Trophoblast cell (in vitro differentiated cells and primary cell): ENCODE measurements at places on chromosomes 7 and 10.

DNA sequence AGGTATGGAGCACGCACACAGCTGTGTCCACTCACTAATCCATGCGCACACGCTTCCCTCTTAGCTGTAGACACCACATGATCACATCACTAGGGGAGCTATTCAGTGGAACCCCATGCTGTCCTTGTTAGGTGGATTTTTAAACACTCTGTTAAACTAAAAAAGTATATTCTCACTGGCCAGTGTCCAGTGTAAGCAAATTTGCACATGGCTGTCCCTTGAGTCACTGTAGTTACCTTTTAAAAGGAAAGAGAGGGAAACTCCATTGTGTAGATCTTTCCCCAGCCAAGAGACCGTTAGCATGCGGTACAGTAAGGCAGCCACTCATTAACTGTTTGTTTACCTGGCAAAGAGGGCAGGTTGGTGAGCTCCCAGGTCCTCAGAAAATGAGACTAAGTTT, 81.6 kb upstream of the INSYN2A start:
- H3K27ac ChIP-seq, result no peak overlapping the region
- peaks cover 2% of the 10 kb centered on the region for H3K36me3 ChIP-seq
- no peak for DNase-seq
- no peaks in the 10 kb centered on the region for H3K4me1 ChIP-seq
- H3K27me3 ChIP-seq, result no peaks in the 10 kb centered on the region

GRCh38 chr7:149370790-149371189, 90.1 kb downstream of the ZNF777 start:
- peak overlapping the region; percentile 21 for H3K27ac ChIP-seq
- DNase-seq, result peak; percentile 44
- no peaks in the 10 kb centered on the region for H3K36me3 ChIP-seq
- H3K4me1 ChIP-seq, result peaks cover 9% of the 10 kb centered on the region
- no peak overlapping the region for H3K4me3 ChIP-seq

DNA sequence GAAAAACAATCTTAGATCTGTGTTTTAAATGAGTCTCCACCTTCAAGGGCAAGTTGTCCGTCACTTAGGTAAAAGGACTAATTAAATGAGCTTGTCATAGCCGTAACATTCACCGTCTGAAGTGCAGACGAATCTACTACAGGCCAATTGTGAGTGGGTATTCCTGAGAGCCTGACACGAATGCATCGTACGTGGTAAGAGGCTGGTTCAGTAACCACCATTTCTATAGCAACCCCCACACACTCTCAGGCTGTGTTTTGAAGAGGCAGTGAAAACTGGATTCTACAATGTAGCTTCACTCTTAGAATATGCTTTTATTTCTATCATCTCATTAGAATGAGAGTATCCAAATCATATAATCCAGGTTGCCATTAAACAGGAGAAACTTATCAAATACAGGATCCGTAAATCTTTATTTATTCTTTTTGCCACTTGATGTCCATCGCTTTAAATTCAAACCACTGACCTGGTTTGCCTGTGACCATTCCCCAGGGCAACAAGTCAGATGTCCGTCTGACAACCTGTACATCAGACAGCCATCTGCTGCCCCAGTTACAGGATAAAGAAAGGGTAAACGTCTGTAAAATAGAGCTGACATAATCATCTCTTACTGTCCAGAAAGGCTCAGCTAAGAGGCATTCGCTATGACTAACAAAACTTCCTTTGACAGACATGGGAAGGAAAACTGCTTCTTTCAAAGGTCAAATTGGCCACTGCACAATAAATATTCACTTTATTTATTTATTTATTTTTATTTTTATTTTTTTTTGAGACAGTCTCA, 70.3 kb upstream of the NMT2 start:
- H3K27me3 ChIP-seq, result no peaks in the 10 kb centered on the region
- no peak overlapping the region for H3K4me3 ChIP-seq
- no peaks in the 10 kb centered on the region for H3K36me3 ChIP-seq
- no peak for DNase-seq
- H3K27ac ChIP-seq, result no peak overlapping the region
- no peaks in the 10 kb centered on the region for H3K4me1 ChIP-seq

GRCh38 chr7:19708397-19709248, at the start of gene POLR1F:
POLR1F (minus strand) TSS chr7:19709037; CDS start chr7:19709016, 21 bp downstream.
- H3K4me3 ChIP-seq, result peak within 1 kb of the TSS; percentile 100
- H3K4me1 ChIP-seq, result no peaks in the 10 kb centered on the region
- no peaks in the 10 kb centered on the region for H3K27me3 ChIP-seq
- DNase-seq, result peak; percentile 100
- H3K36me3 ChIP-seq, result no peaks in the 10 kb centered on the region

DNA sequence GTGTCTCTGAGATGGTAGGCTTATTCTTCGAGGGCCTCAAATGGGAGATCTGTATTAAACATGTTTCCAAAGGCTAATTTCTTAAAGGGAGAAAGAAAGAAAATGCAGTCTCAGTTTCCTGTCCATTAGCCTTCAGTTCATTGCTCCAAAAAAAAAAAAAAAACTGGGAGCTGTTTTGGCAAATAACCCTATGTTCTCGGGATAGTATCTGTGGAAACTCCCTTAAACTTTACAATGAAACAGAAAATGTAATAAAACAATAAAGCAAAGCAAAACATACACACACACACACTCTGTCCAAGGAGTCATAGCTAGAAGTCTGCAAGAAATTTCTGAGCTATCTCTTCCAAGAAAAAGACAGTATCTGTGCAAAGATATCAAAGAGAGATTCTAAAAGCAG, 172.5 kb upstream of the CELF2 start:
- no peaks in the 10 kb centered on the region for H3K36me3 ChIP-seq
- DNase-seq, result no peak
- H3K27ac ChIP-seq, result no peak overlapping the region
- H3K4me3 ChIP-seq, result no peak overlapping the region
- H3K4me1 ChIP-seq, result no peaks in the 10 kb centered on the region
- no peaks in the 10 kb centered on the region for H3K27me3 ChIP-seq

DNA sequence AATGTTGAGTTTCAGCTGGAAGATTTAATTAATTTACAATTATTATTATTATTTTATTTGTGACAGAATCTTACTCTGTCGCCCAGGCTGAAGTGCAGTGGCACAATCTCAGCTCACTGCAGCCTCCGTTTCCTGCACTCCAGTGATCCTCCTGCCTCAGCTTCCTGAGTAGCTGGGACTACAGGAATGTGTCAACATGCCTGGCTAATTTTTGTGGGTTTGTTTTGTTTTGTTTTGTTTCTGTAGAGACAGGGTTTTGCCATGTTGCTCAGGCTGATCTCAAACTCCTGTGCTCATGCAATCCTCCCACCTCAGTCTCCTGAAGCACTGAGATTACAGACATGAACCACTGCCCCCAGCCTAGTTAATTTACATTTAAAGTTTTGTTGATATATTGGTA, 93.8 kb upstream of the MEOX2 start:
- no peak overlapping the region for H3K27ac ChIP-seq
- no peaks in the 10 kb centered on the region for H3K36me3 ChIP-seq
- H3K27me3 ChIP-seq, result no peaks in the 10 kb centered on the region

DNA sequence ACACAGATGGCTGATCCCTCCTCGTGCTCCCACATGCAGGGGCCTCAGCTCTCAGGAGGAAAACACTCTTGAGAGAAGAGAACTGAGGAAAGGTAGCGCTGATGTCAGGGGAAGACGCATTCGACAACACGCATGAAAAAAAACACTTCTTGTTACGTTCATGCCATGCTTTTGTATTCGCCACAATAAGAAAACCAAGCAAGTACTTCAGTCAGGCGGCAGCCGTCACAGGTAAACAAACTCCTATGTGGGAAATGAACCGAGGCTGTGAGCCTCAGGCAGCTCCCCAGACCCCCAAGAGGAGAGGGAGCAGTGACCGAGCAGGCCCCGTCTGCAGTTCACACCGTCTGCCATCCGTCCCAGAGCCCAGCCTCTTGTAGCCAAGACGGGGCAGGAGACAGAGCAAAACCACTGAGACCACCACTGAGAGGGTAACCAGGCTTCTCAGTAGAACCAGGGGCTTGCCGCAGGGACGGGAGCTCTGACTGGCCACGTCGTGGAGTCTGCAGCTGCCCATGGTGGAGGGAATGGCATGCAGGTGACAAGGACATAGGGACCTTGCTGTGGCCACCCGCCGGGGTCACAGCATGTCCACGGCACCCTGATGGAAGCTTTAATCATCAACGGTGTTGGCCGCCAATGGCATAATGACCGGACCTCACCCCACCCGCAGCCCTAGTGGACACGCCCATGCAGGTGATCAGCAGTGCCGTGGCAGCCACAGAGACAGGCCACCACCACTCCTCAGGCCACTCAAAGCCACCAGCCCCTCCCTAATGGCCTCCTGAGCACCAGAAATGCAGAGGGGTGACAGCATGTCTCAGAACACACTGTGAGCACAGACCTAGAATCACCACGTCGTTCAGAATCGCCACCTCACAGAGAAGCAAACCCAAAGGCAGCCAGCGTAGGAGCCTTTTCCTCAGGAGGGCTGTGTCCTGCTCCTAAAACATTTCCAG, 304.3 kb downstream of the PTPRN2 start:
- DNase-seq, result no peak
- H3K4me3 ChIP-seq, result no peak overlapping the region
- H3K36me3 ChIP-seq, result no peaks in the 10 kb centered on the region
- no peak overlapping the region for H3K27ac ChIP-seq

DNA sequence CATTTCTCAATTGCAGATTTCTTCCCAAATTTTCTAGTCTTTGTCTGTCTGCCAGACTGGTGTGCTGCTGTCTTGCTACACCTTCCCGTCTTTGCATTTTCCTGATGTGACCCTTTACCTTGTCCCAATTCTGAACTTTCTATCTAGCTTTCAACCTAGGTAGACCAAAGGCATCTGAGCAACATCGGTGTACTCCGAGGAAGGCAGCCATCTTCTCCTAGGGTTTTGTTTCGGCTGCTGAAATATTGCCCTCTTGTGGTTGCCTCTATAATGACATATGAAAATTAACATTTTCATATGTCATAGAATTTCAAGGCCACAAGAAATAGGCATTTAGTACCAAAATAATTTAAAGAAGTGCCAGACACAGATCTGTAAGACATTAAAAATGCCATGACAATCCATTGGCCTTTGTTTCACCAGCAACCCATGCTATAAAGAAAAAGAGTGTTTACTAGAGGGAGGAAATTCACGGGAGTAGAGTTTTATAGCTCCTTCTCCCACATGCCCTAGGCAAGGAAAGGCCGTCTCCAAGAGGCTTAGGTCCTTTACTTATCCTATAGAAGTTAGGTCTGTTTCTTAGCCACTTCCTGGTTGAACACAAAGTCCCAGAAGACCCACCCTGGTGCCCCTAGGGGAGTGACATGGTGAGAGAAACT, 23.4 kb downstream of the OR9A2 start:
- H3K27ac ChIP-seq, result no peak overlapping the region
- no peaks in the 10 kb centered on the region for H3K27me3 ChIP-seq
- no peak overlapping the region for H3K4me3 ChIP-seq
- no peaks in the 10 kb centered on the region for H3K4me1 ChIP-seq
- no peaks in the 10 kb centered on the region for H3K36me3 ChIP-seq

DNA sequence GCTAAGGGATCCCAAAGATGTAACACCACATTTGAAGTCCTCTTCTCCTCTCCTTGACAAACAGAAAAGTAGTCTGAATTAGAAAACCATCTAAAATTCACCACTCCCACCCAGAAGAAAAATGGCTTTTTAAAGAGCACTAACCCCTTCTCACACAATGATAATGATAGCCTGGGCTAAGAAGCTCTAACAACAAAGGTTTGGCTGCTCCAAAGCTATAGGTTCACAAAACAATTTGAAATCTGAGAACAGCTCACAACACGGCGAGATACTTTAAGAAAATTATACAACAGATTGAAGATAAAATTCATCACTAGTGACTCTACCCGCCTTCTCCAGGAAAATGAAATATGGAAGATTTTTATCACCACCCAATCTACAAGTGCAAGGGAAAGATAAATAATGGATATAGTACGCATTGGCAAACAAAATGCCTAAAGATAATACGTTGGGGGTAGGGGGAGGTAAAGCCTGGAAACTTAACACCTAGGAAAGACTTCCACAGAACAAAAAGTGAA, 7.4 kb downstream of the ITGB1 start:
- no peak overlapping the region for H3K4me3 ChIP-seq
- DNase-seq, result peak; percentile 56
- peaks cover 10% of the 10 kb centered on the region for H3K4me1 ChIP-seq
- no peaks in the 10 kb centered on the region for H3K27me3 ChIP-seq

- H3K4me3 ChIP-seq, result no peak overlapping the region
- no peak for DNase-seq
- no peaks in the 10 kb centered on the region for H3K27me3 ChIP-seq
These were observed 129.8 kb upstream of the TMEM229A start for GRCh38 chr7:124162667-124163066.

- no peaks in the 10 kb centered on the region for H3K27me3 ChIP-seq
- no peaks in the 10 kb centered on the region for H3K36me3 ChIP-seq
- peak; percentile 98 for DNase-seq
- peak within 1 kb of the TSS; percentile 9 for H3K27ac ChIP-seq
- peaks cover 4% of the 10 kb centered on the region for H3K4me1 ChIP-seq
These were observed at the start of gene TSPAN13 for GRCh38 chr7:16753102-16753931. TSPAN13 (plus strand) TSS chr7:16753755; CDS start chr7:16753968, 213 bp downstream.

- no peak overlapping the region for H3K4me3 ChIP-seq
- peaks cover 43% of the 10 kb centered on the region for H3K36me3 ChIP-seq
- no peak for DNase-seq
- no peaks in the 10 kb centered on the region for H3K27me3 ChIP-seq
- no peak overlapping the region for H3K27ac ChIP-seq
These were observed 1.9 kb downstream of the CYREN start for GRCh38 chr7:135168489-135169140.
